Cortex of kidney (tissue), 1 donor: ENCODE measurements at places on chromosomes 5 and 9.
A peak's percentile ranks its signal among the peaks of the same experiment; 100 is the strongest.

DNA sequence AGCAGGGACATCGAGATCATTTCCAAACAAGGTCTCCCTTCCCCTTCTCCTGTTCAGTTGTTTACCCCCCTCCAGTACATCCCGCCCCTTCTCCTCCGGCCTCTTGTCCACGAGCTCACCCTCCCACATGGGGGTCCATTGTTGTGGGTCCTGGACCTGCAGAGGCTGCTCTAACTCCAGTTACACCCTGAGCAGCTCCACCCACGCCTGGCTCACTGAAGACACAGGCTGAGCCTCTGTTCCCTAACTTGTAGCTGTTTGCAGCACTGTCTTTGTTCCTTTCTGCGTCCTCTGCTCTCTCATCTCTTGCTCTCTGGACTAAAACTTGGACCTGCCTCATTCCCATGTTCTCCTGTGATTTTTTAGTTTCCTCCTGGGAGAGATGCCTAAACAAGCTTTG is 377.5 kb downstream of the MED10 start:
- no peak for DNase-seq

DNA sequence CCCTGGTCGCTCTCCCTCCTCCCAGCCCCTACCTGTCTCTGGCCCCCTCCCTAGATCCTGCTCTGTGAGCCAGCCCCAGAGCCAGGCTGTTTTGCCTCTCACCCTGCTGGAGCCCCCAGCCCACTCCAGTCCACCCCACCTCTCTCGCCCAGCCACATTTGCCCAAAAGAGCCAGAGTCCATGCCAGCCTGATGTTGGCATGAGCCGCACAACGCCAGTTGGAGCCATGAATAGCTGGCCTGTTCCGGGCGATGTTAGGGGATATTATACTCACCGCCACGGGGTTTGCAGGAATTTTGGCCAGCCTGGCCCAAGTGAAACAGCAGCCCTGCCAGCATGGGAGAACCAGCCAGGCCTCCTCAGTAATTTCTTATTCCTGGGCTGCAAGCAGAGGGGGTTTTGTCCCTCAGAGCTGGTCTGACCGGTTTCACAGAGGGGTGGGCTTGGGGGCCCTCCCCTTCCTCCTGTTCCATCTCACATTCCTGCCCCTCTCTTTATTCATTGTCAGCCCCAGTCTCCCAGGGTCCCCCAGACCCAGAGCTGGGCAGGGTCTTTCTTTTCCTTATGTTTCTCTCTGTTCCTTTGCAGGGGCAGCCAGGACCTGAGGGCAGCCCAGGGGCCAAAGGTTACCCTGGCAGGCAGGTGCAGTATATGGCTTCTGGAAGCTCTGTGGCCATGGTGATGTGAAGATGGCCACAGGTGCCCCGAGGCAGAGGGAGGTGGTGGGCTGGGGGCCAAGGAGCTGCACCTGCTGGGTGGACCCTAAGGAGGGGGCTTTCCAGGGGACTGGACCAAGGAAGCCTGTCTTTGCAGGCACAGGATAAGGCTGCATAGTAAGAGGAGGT is 50.1 kb downstream of the COL27A1 start:
- DNase-seq, result no peak

GRCh38 chr9:95171596-95171995 is 145.9 kb downstream of the FANCC start:
- no peak for DNase-seq

DNA sequence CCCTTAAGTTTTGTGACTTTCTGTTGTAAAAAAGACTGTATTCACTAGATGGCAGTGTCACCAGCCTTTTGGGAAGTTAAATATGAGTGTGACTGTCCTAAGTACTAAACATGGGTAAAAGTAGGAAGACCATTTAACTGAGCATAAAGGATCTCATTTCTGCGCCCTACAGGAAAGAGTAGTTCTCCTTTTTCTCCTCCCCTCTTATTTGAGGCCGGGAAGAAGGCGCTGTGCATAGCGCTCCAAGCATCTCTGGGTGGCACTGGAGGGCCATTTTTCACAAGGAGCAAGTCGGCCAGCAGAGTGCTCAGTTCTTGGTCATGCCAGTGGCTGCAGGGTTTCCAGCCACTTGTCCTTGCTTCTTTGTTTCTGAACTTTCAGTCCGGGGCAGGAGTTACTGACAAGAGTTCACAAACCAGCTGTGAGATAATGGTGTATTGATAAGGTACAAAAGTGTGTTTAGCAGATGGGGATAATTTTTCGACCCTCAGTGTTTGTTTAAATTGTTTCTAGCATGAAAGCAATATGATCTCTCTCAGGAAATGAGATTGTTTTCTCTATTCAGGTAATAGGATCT is 227.6 kb upstream of the DMRT1 start:
- no peak for DNase-seq

DNA sequence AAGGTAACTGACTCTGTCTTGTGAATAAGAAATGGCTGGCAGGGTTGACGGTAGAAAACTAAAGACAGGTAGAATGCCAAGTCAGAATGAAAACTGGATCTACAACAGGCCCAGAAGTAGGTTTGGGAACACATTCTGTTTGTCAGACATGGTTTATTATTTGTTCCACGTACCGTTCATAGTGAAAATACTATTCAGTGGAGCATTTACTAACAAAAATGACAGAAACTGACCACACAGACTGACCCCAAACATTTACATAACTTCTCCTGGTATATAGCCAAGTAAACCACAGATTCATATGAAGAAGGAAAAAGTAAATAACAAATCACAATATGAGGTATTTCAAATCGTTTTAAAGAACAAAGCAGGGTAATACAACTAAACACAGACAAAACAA is 73.7 kb downstream of the SLC38A9 start:
- DNase-seq, result no peak

GRCh38 chr9:18020121-18020745 is 441.4 kb downstream of the SH3GL2 start:
- DNase-seq, result no peak

DNA sequence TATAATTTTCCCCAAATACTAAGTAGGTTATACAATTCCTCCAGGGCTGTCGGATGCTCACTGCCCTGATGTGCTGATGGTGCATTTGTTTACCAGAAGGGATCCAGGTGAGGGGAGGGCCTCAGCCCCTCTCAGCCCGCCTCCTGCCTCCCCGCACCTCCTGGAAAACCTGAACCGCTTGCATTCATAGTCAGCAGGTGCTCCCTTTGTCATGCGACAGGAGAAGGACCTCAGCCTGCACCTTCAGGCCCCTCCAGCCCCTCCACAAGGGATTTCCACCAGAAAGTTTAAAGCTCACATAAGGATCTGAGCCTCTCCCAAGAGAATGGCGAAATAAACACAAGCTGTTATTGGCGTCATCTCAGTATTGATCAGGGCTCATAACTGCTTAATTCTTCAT is 36.5 kb upstream of the NTNG2 start:
- DNase-seq, result no peak

DNA sequence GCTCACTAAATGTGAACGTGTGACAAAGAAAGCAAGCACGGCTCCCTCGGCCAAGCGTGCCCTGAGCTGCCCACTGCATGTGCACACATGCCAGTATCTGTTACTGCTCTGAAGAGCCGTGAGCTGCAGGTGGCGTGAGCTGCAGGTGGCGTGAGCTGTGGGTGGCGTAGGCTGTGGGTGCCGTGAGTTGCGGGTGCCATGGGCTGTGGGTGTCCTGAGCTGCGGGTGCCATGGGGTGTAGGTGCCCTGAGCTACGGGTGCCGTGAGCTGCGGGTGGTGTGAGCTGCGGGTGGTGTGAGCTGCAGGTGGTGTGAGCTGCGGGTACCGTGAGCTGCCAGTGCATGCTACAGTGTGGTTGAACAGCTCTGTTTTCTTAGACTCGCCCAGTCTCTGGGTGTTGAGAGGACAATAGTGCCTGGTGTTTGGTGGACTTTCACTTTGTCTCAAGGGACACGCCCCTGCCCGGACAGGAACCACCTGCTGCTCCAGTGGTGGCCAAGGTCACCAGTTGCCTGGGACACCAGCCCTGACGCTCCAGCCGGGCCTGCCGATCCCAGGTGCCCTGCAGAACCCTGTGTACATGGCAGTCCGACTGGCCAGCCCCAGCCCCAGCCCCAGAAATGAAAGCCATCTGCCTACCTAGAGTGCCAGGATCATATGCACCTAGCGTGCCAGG is 6.7 kb downstream of the CCDC187 start:
- DNase-seq, result no peak

DNA sequence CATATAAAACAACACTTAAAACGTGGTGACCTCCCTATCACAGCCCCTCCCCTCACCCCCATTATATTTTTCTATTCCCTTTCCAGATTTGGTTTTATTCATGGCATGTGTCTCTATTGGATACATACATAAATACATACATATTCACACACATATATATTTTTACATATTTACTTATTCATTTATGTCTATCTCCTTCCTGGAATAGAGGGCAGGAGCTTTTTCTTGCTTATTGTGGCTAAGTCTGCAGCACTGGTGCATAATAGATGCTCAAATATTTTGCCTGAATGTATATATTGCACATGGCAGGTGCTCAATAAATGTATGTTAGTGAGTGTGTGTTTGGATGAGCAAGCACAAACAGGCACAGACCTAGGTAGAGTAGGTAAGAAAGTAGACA is 2.5 kb downstream of the AGXT2 start:
- no peak for DNase-seq

- DNase-seq, result no peak
These were observed 51.6 kb downstream of the ENTREP1 start for GRCh38 chr9:69376651-69377050.

DNA sequence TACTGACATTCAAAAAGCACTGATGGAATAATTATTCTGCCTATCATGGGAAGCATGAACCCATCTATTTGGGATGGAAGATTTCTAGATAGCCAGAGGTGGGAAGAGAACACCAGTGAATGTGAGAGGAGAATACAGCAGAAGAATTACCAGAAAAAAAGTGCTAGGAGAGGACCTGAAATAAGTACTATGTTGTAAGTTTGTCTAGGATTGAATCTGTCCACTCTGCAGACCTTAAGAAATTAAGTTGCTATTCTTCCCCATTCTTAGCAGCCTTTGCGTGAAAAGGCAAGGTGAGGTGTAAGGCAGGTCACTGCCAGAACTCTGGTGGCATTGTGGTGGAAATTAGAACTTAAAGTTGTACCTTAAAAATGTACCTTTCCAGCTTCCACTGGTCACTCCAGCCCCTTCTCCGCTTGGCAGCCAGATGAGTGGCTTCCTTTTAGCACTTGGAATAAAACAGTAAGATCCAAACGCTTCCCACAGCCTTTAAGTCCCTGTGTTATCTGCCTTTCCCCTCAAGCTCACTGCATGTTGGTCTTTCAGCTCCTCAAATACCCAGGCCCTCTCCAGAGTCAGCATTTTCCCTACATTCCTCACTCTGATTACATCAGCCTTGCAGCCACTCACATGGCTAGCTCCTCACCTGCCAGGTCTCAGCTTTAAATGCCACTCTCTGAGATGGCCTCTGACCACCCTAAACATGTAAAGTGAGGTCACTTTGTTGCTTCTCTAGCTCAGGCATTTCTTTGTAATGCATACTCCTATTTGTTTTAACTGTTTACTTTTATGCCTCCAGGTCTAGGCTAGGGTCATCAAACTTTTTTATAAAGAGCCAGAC is 253.0 kb downstream of the EPB41L4A start:
- no peak for DNase-seq

DNA sequence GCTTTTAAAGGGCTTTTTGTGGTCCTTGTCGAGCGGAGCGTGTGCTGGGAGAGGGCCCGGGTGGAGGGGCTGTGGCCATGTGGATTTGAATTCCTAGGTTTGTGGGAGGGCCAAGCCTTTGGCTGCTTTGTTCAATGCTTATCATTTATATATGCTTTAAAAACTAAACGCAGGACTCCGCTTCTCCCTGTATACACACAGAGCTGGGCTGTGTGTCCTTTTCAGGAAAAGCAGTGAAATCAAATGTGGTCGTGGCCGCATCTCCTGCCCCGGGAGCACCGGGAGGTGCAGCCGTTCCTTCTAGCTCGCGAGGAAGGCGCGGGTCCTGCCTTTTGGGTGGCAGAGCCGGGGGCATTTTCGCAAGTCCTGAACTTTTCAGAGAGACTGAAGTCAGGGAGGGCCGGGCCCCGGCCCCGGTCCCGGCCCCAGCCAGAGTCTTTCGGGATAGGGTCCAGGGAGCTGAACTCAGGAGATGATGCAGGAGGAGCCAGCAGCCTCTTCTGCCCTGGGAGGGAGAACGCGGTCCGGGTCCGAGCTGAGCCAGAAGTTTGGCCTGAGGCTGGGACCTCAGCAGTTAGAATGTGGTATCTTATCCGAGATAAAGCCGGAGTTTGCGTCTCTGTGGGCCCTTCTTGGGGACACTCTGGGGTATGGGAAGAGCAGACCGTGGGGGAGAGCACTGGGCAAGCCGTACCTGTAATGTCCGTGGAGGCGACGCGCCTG is 158.8 kb downstream of the C9orf152 start:
- DNase-seq, result peak; percentile 15

DNA sequence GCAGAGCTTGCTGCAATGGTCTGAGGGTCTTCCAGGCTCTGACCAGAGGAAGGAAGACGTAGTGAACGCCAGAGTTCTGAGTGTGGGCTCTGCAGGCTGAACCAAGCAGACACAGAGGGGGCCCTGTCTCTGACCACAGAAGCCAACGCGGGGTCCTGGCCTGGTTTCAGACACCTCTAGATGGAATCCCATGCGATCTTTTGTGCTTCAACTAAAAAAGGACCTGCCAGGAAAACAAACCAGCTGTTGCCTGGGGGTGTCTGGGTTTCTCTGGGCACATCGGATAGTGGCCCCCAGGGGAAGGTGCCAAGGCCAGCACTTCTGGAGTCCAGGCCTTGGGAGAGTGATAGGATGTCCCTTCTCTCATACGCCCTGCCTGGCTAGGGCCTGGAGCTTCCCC is 12.9 kb downstream of the PRDM12 start:
- no peak for DNase-seq

- no peak for DNase-seq
These were observed 37.6 kb downstream of the BDP1 start for GRCh38 chr5:71492817-71493615.

- no peak for DNase-seq
These were observed 29.2 kb downstream of the SUSD1 start for GRCh38 chr9:112145886-112146285.

DNA sequence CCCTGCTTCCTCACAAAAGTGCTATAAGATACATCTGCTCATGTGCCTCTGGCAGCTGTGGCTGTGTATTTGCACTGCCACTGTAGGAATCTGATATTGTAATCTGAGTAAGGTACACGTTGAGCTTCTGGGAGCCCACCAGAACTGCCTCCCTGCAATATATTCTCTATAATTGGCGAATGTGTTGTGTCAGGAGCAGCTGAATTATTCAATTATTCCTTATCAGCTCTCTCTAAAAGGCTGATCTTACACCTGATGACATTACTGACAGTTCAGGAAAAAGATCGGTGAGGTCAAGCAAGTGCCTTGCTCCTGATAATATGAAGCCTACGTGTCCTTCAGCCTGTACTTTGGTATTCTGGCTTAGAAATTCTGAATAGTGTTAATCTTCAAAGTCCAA is 1015.0 kb downstream of the CDH9 start:
- no peak for DNase-seq

GRCh38 chr5:72378639-72379289 is 58.6 kb downstream of the PTCD2 start:
- DNase-seq, result no peak
